ENCODE measurements at places on chromosomes 1 and 21.

DNA sequence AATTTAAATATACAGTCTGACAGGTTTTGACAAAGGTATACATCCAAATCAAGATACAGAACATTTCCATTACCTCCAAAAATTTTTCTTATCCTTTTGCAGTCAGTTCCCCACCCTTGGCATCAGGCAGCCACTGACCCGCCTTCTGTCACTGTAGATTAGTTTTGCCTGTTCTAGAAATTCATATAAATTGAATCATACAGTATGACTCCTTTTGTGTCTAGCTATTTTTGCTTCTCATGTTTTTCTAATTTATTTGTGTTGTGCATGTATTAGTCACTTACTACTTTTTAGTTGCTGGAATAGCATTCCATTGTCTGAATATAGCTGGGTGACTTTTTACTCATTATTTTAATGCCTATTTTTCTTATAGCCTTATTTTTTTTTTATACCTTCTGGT, 3.8 kb downstream of the UTP25 start:
- no peak for DNase-seq

DNA sequence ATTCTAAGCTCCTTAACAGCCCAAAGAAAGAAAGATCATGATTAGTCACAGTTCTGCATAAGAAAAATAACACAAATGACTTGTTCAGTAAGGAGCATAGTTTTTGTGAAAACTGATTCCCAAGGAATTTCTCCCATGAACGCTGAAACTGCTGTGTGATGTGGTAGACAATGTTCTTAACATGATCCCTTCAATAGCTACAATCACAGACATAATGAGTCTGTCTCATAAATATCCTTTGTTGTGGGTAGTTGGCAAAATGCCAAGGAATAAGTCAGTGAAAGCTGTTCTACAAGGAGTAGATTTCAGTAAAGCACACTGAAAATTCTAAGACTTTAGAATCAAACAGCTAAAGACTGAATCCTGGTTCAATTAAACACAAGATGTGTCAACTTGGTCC, 404.8 kb downstream of the HLX start:
- no peak for DNase-seq

- DNase-seq: no peak
Measured at GRCh38 chr21:29144736-29145353, 14.4 kb downstream of the MAP3K7CL start.

DNA sequence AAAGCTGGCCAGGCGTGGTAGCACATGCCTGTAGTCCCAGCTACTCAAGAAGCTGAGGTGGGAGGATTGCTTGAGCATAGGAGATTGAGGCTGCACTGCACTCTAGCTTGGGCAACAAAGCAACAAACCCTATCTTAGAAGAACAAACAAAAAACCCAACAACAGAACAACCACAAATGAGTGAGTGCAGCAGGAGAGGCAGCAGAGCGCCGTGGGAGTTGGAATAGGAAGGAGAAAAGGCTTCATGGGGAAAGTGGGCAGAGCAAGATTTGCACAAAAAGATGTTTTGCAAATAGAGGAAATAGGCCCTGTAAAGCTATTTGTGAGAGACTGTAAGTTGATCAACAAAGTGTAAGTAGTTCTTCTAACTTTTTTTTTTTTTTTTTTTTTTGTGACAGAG, 19.6 kb downstream of the SMAP2 start:
- DNase-seq: no peak

DNA sequence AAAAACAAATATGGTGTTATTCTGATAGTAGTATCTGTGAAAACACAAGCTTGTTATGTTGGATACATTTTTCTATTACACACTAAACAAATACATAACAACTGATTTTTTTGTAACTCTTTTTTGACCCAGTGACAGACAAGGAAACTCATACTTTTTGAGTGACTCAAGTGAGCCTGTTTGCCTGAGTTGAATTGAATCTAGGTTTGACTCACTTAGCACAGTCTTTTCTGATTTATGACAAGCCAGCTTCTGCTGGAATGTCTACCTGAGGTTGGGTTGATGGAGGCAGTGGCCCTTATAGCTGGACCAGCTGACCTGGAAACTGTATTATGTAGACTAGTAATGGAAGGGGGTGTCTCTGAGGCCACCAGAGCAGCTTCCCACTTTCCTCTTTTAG, 4.2 kb upstream of the CLCA4 start:
- DNase-seq: no peak

- DNase-seq: no peak
Measured at GRCh38 chr1:17168091-17168876, 36.6 kb upstream of the PADI1 start.

- no peak for DNase-seq
Measured at GRCh38 chr1:71028981-71029380, 18.6 kb downstream of the PTGER3 start.

DNA sequence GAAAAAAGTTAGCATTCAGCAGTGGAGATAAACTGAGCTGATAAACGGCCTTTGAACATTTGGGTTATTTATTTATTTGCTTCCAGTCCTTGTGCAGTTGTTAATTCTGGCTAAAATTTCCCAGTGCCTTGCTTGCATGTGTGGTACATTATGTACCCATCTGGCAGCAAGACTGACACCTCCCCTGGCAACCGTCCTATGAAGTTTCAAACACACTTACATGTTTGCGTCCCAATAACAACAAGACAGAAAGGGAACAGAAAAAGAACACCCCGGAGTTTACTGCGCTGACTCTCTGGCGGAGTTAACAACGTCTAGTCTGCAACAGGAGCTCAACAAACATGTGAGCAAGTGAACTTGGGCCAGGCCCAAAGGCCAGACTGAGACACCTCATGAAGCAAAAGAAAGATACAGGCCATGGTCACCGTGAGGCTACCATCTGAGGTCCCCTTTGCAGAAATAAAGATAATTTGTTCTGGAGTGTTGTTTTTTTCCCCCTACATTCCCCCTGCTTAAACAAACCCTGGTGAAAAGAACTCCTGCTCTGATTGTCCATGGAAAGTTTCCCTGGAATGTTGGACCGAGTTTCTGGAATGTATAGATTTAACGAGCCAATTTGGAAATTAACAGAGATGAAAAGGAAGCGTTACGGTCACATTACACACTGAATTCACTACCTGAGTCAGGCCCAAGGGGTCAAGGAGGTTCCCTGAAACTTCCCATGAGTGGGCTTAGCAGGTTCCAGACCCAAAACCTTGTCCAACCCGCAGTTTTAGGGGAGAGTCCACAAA, 33.4 kb downstream of the TRABD2B start:
- no peak for DNase-seq

- peak; percentile 20 for DNase-seq
Measured at GRCh38 chr1:168081373-168082007, 55.2 kb downstream of the GPR161 start.

DNA sequence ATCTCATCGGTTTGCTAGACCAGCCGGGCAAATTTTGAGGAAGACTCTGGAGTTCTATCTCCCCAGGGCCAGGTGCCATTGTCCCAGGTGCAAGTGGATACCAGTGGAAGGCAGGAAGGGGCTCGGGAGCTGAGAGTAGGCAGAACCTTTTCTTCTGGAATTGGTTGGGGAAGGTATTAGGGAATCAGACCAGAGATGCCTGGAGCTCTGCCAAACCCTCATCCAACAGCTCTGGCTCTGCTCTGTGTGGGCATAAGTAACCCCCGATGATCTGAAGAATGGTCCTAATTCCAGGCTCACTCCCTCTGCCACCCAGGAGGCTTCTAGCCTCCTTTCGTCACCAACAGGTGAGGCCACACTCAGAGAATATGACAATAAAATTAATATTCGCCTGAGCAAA, 69.9 kb downstream of the PGBD5 start:
- no peak for DNase-seq

- DNase-seq: no peak
Measured at GRCh38 chr1:244302876-244303609, 148.7 kb downstream of the ADSS2 start.

DNA sequence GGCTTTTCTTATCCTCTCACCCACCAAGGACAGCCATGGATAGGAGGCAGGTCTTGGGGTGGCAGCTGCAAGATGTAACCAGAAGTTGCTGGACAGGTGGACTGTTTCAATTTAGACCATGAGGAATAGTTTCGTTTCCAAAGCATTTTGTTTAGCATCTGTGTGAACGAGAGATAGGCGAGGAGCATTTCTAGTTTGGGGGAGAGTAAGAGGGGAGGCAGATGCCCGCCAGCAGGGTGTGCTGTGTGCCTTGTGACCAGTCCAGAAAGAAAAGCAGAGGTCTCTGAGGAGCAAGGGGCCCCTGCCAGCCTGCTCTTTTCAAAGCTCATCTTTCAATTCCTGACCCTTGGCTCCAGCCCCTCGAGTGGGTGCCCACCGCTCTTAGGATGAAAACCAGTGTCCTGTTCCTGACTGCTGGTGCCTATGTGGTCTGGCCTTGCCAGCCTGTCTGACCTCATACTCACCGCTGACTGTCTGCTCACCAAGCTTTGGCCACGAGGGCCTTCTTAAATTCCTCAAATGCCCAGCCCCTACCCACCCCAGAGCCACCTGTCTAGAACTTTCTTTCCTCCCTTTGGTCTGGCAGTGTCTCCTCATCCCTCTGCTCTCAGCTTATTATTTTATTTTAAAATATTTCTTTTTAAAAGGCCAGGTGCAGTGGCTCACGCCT, 8.5 kb downstream of the SERINC2 start:
- DNase-seq: no peak

DNA sequence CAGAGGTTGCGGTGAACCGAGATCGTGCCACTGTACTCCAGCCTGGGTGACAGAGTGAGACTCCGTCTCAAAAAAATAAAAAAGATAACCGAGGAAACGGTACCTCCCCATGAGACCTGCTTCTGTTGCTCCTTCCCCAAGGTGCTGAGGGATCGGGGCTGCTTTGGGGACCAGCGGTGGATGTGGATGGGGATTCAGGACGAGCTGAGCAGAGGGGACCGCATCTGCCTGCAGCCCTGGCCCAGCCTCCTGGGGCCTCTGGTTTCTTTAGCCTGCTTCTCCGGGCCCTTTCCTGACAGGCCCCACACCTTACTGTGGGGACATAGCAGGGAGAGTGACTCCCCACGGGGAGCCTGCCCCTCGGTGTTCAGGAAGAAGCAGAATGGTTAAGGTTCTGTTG, 17.1 kb downstream of the SLC66A1 start:
- DNase-seq: no peak

DNA sequence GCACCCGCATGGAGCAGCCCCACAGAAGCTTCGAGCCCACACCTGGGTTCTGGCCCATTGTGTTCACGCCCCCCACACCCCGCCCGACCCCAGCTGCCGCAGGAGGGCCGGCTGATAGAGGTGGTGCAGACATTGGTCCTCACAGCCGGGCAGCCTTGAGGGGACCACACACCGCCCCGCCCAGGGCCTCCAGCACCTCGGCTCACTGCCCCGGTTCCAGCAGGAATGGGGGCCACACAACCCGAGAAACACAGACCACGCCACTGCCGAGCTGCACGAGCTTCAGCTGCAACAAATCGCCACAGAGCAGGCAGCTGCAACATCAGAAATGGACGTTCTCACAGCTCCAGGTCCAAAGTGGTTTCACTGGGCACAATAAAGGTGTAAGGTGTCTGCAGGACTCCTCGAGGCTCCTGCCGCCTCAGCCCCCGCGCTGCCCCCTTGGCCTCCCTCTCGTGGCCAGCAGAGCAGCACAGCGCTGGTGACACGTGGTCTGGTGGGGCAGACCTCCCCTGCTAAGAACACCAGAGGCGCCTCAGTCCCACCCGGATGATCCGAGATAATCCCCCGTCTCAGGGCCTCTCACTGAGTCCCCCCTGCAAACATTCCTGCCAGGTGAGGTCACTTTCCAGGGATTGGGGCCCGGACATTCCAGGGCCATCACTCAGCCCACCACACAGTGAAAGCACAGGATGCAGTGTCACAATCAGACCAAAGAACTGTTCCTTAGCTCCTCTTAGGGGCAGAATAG, 62.3 kb upstream of the ADARB1 start:
- no peak for DNase-seq

DNA sequence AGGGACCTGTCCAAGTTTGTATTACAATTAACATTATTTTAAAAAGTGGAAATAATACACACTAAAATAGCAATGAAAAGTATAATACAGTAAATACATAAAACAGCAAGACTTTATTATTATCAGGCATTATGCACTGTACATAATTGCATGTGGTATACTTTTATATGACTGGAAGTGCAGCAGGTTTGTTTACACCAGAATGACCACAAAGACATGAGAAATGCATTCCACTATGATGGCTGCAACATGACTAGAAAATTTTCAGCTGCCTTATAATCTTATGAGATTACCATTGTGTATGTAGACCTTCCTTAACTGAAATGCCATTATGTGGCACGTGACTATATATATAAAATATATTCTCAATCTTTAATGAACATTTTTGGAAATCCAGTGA, 1699.6 kb downstream of the KCNT2 start:
- DNase-seq: no peak

GRCh38 chr1:234528074-234528865, 49.3 kb upstream of the TARBP1 start:
- no peak for DNase-seq

DNA sequence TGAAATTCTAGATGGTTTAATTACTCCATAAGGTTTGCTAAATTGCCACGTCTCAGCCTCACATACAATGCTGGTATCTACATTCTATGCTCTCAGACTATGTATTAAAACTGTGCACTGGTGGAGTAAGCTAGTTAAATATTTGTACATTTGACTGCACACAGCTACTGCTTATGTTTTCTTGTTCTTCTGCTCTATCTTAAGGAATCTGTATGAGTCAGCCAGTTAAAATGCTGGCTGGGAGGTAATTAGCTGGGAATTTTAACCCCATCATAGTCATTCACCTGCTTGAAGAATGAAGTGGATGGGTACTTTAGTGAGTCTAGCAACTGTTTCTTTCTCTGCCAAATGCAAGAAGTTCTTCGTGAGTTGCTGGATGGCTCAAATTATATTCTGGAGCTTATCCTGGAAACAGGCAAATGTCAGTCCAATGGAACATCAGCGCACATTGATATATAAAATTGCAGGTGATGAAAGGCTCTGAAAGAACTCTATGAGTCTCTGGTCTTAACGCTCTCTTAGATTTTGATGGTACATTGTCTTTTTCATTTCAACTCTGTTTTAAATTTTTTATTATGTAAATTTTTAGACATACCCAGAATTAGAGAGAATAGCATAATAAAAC, 83.4 kb downstream of the BACH1 start:
- DNase-seq: no peak

DNA sequence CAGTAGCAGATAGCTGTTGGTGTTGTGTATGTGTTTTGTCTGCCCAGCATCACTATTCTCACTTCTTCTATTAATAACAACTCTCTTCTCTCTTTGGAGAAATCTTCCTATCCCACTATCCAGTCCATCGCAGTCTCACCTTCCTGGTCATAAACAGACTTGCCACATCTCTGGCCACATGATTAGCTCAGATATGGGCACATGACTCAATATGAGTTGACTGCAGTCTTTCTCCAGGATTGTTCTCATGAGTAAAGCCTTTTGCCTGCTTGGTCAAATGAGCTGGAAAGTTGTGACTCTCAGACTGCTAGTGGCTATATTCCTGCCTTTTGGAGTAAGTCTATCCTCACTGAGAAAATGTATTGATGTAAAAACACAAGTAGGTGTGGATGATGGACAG, 32.9 kb upstream of the TADA1 start:
- no peak for DNase-seq

Measured in occipital lobe (tissue), 3 donors.